OCI-M1 (cell line): ENCODE measurements at places on chromosomes 5 and 9.

- no peak for DNase-seq
Observed at GRCh38 chr5:169655353-169655752, 18.3 kb downstream of the DOCK2 start.

GRCh38 chr5:160229190-160229742, at the start of gene FABP6:
Gene FABP6 (plus strand): TSS chr5:160229506. CDS start chr5:160229558, 52 bp downstream.
- no peak for DNase-seq

GRCh38 chr9:98104445-98104881, 14.6 kb downstream of the TRIM14 start:
- DNase-seq, result no peak

GRCh38 chr5:67268231-67269021, 71.8 kb upstream of the CD180 start:
- DNase-seq, result no peak

GRCh38 chr5:115433918-115434317, 110.7 kb downstream of the FEM1C start:
- DNase-seq, result no peak

GRCh38 chr9:117809751-117810150, 105.5 kb downstream of the TLR4 start:
- peak; percentile 3 for DNase-seq

DNA sequence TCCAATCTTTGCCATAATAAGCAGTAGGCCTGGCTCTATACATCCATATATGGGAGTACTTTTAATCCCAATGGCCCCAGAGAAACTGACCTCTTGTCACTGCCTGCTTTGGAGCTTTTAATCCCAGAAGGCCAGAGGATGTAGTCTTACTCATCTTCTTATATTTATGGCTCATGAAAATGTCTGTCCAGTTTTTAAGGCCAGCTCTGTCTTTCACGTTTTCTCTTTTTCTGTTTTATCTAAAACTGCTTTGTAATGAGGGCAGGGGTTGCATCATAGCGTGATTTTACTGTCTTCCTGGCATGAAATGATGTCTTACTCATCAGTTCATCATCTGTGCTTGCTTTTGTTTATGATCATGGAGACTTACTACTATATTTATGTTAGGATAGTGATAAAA, 1094.9 kb downstream of the MAT2B start:
- peak; percentile 36 for DNase-seq

- no peak for DNase-seq
Observed at GRCh38 chr5:8538821-8539220, 669.9 kb downstream of the MTRR start.

GRCh38 chr5:160494451-160494850, 72.8 kb downstream of the PTTG1 start:
- DNase-seq, result no peak

DNA sequence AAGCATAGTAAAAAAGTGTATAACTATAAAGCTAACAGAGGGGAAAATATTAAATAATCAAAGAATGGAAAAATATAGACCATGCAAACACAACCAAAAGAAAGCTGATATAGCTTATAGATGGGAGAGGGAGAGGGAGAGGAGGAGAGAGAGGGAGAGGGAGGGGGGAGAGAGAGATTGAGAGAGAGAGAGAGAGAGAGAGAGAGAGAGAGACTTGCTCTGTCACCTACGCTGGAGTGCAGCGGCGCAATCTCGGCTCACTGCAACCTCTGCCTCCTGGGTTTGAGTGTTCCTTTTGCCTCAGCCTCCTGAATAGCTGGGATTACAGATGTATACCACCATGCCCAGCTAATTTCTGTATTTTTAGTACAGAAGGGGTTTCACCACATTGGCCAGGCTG, 110.6 kb downstream of the RAPGEF6 start:
- no peak for DNase-seq

- DNase-seq, result no peak
Observed at GRCh38 chr9:33908114-33908513, 91.2 kb downstream of the UBE2R2 start.

- DNase-seq, result no peak
Observed at GRCh38 chr9:96762568-96762967, 15.3 kb downstream of the ZNF510 start.

DNA sequence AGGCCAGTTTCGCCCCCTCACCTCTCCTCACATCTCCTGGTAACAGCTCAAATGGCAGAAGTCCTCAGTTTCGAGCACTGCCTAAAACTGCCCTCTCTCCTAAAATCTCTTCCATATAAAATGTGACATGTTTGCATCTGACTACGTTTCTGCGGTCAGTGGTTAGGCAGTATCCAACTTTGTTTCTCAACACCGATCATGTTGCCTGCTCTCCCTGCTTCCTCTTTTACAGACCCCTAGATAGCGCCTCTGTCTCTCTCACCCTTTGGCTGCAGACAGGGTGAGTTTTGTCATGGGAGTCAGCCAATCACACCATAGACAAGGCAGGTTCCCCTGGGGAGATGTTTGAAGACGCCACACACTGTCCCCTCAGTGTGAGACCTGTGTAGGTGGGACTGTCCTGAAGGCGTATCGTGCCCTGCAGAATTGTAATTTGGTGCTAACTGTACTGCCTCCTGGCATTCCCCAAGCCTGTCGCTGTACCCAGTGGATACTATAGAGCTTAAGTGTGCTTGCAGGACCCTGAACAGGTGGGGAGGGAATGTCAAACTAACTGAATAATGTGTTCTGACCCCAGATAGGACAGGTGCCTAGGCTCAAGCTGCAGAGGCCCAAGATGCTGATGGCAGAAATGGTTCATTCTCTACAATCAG, 1.1 kb downstream of the HEXB start:
- no peak for DNase-seq

GRCh38 chr5:116395631-116396203, 178.9 kb downstream of the SEMA6A start:
- no peak for DNase-seq

- DNase-seq, result no peak
Observed at GRCh38 chr5:151602806-151603205, 11.7 kb upstream of the FAT2 start.

DNA sequence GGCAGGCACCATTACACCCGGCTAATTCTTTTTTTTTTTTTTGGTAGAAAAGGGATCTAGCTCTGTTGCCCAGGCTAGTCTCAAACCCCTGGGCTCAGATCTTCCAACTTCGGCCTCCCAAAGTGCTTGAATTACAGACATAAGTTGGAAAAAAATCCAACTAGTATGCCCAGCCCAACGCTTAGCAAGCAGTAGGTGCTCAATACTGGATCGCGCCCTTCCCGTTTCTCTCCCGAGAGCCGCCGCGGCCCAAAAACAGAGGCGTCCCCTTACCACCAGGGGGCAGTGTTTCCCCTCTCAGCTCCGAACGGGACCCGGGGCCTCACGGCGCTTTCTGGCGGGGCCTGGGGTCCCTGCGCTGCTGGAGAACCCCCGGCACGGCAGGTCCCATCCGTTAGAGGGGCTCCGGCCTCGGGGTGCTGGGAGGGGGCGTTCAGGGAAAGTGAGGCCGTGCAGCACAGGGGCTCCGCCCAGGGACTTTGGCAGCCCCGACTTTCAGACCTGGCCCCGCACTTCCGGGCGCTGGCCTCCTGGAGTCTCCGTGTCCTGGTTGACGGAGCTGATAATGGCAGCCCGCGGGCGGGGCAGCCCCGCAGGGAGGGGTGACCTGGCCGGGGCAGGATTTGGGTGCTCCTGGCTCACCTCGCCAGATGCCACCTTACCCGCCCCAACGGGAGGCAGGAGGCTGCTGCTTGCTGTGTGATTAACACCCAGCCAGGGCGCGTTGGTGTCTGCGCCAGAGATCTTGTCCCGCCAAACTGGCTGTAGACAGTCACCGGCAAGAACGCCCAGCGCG, 15.2 kb downstream of the PTGES start:
- DNase-seq, result peak; percentile 91

- no peak for DNase-seq
Observed at GRCh38 chr5:164636456-164636855, 1131.0 kb downstream of the MAT2B start.

- peak; percentile 88 for DNase-seq
Observed at GRCh38 chr5:141245250-141245717, at the start of gene PCDHB15. Gene PCDHB15 (plus strand): TSS chr5:141245395. CDS start chr5:141245579, 184 bp downstream.

DNA sequence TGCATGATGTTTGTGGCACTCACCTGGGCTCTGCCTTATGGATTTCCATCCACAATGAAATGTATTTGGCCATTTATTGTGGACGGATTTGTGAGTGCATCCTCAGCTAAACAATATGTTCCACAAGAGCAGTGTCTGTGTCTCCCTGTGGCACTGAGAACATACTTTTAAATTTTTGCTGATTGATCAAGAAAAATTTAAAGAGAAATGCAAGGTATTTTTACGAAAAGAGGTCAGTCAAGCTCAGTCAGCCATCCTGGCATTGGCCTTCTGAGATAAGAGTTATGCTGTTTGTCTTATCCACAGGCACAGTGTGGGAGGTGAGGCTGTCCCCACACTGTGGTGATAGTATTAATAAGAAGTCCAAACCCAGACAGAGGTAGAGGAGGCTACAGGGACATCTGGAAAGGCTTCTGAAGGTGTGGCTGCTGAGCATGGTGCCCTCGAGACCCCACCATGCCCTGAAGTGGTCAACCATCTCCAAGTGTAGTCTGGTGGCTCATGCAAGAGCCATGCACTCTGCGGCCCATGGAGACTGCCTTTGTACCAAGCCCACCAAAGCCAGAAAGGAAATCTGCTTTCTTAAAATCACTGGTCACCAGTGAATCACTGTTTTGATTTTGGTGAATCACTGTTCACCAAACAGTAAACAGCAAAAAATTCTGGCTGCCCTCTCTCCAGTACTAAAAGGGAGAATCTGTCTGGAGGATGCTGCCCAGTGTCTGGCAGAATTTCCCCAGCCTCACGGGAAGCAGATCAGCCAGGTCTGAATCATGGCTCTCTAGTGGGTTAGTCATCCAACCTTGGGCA, 28.8 kb downstream of the SPOCK1 start:
- no peak for DNase-seq
